ENCODE measurements at places on chromosomes 7 and 10.
A peak's percentile ranks its signal among the peaks of the same experiment; 100 is the strongest.

- no peak for DNase-seq
Measured at GRCh38 chr10:28326516-28327490, 23.9 kb upstream of the MPP7 start.

DNA sequence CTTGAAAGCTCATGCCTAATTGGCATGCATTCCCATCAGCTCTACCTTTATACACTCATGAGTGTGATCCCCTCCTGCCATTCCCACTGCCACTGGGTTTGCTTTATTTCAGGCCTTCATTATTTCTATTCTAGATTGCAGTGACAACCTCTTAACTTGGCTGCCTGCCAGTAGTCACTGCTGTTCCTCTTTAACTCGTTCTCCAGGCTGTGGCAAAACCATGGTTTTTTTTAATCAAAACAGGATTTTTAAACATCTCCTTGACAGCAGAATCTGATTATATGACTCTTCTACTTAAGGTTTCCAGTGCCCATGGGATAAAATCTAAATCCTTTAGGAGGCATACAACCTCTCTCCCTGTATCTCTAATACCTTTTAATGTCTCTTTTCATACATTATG, 223.7 kb upstream of the PCDH15 start:
- DNase-seq = no peak

- no peak for DNase-seq
Measured at GRCh38 chr7:37281368-37282092, 167.1 kb downstream of the ELMO1 start.

DNA sequence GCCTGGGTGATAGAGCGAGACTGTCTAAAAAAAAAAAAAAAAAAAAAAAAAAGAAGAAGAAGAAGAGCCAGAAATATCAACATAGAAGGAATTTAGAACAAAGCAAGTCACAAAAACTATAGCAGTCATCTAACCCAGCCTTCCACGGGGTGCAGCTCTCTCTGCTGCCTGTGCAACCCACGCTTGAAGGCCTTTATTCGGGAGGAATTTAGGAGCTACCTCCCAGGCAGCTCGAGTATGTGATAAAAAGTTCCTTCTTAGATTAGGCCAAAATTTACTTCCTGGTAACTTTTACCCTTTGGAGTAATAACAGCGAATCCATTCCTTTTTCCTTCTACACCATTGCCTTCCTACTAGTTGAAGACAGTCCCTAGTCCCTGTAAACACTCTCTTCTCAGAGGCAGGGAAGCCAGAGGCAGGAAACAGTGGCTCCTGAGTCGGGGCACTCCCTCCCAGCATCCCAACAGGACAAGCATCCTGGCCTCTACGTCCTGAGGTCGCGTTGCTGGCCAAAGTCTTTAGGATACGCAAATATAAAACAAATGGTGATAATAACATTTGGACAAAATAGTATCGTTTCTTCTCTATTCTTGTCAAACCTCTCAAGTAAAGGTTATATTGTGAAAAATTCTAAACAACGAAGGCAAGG, 109.3 kb upstream of the KMT2C start:
- DNase-seq = no peak

DNA sequence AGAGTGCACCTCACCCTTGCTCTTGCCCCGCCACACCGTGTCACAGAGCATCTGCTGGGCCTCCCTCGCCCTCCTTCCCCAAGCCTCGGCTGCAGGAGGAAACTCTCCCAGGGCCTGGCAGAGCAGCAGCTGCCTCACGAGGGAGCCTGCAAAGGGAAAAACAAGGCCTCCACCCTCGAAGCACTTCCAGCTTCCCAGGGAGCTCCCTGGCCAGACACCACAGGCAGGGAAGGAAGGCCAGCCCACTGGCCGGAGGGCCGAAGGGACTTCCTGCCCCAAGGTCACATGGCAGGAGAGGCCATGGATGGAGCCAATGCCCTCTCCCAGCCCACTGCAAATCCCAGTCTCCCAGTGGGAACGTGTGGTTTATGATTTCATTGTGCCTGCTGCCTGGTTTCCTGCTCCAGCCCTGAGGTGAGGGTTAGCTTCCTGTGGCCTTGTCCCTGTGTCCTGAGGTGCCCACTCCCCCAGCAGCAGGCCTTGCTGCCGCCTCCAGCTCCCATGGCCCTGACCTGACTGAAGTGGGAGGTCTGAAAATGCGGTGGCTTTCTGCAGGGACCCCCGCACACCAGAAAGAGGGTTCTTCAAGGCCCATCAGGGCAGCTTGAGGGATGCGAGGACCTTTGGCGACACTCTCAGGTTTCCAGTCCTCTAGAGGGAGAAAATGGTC, 100.5 kb upstream of the PPIF start:
- DNase-seq = no peak

DNA sequence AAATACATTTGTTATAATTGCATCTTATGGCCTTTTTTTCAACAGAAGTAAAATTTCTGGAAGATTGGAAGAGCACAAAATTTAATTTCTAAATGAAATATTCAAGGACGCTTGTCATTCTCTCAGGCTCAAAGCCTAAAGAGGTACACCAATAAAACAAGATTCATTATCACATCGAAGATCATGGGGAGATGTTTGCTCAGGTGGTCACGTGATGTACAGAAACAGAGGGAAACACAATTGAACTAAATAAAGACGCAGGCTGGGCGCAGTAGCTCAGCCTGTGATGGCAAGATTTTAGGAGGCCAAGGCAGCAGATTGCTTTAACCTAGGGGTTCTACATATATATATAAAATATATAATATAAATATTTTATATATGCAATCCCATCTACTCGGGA, 37.3 kb upstream of the TMEM254 start:
- no peak for DNase-seq

DNA sequence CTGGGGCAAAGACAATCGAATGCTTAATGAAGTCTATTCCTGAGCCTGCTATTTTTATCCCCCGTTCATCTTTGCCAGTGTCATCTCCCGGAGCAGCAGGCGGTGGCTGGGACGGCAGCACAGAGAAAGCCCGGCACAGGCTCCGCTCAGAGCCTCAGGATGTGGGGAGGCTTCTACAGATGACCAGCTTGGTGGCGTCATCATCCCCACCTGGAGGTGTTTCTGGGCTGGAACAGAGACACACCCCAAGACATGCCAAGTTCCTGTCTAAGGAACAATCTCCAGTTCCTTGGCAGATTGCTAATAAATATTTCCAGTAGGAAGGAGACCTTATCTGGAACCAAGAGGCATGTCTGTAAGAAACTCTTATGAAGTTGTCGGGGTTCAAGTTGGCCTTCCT, 552.4 kb upstream of the MGMT start:
- DNase-seq = no peak

GRCh38 chr10:112655722-112656121, 208.7 kb downstream of the VTI1A start:
- no peak for DNase-seq

DNA sequence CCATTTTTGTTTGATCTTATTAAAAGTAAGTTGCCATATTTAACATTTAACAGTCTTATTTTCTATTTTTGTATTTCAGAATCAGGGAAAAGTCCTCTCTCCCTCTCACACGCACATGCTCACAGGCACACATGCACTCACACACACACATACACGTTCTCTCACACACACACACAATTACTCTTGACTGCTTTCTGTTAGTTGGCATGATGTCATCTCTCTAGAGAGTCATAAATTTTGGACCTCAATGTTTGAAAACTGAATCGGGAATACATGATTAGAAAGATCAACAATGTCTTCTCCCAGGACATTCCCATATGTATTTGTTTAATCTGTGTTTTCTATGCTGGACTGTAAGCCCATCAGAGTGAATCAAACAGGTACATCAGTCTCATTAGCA, 165.7 kb upstream of the AHR start:
- DNase-seq = no peak

GRCh38 chr7:17362439-17363105, 64.1 kb downstream of the AHR start:
- DNase-seq = no peak

GRCh38 chr7:68767462-68767861, 830.8 kb upstream of the AUTS2 start:
- DNase-seq = no peak

- DNase-seq = no peak
Measured at GRCh38 chr10:33115738-33116719, 158.0 kb upstream of the ITGB1 start.

- DNase-seq = no peak
Measured at GRCh38 chr10:102505462-102506115, 1.8 kb downstream of the SUFU start.

GRCh38 chr10:112912410-112912928, 37.6 kb upstream of the TCF7L2 start:
- no peak for DNase-seq

GRCh38 chr10:94066411-94066810, 72.7 kb downstream of the PLCE1 start:
- peak; percentile 47 for DNase-seq

- no peak for DNase-seq
Measured at GRCh38 chr7:114033475-114033874, 114.7 kb upstream of the PPP1R3A start.
